ENCODE measurements at places on chromosomes 13 and 19. TPM values are rescaled to one million over a fixed set of nuclear protein-coding genes. Genes with fewer than 3 reads are reported as not detected.

DNA sequence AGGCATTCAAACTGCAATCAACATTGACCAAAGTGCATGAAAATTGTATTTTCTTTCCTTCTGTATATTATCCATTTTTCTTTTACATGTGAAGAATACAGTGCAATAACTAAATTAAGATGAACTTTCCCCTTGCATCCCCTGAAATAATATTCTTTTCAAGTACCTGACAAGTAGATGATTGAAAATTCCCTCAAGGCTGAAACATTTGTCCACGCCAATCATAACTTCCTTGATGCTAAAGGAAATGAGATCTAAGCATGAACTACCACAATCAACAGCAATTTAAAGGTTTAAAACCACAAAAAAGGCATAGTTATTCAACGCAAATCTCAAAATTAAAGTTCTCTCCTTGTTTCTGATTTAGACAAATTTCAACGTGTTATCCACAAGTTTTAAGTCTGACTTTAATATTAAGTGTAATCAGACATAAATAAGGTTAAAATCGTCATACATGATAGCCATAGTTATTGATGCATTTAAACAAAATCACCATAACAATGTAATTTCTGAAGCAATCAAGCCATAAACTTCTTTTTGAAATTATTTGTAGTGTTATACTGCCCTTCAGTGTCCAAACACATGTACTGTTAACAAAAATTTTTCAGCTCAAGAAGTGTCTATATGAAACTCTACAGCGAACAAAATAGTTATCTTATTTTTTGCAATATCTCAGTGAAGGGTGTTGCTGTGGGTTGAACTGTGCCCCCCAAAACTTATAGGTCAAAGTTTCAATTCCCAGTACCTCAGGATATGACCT lies 169.5 kb downstream of the DCLK1 start:
- no peak overlapping the region for H3K27ac ChIP-seq
- no peaks in the 10 kb centered on the region for H3K36me3 ChIP-seq
- no peak overlapping the region for H3K4me3 ChIP-seq
- no peaks in the 10 kb centered on the region for H3K27me3 ChIP-seq
- H3K4me1 ChIP-seq: no peaks in the 10 kb centered on the region
- DNase-seq: no peak

- no peak overlapping the region for H3K4me3 ChIP-seq
- DNase-seq: no peak
- no peak overlapping the region for H3K27ac ChIP-seq
Observed at GRCh38 chr13:85137516-85137915, 661.7 kb downstream of the SLITRK6 start.

- H3K4me1 ChIP-seq: peaks cover 21% of the 10 kb centered on the region
- H3K4me3 ChIP-seq: peak overlapping the region; percentile 68
- H3K27me3 ChIP-seq: no peaks in the 10 kb centered on the region
- peak overlapping the region; percentile 93 for H3K27ac ChIP-seq
Observed at GRCh38 chr19:10260141-10260584, 8.1 kb downstream of the MRPL4 start.

DNA sequence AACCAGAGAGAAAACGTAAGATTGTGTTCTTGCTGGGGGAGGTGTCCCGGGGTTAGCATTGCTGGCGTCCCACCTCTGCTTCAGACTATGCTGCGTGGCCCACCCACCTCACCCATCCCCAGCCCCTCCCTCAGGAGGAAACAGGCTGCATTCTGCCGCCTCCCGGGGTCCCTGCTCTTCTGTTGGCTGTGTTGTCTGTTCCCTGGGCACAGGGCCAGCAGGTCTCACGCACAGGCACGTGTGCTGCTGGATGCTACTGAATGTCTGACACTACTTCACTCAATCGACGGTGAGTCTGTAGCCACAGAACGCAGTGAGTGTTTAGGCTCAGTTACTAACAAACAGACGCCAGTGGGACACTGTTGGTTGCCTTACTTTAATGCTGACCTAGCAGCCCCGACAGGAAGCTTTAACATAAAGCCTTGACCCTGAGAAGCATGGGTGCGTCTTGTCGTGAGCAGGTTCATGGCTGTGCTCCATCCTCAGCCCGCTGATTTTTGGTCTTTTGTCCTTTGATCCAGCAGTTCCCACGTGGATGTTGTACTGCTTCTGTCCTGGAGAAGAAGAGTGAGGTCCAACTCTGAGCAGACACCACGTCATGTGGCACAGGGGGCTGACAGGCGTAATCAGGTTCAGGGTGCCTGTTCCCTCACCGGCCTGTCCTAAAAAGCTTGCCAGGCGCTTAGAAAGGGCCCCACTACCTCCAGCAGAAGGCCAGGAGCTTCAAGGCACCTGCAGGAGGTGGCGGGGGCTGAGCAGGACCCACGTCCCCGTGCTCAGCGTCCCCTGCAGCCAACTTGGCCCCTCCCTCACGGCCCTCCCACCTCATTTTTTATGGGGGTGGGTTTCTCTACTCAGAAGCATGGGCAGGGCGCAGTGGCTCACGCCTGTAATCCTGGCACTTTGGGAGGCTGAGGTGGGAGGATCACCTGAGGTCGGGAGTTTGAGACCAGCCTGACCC lies 26.0 kb downstream of the NAXD start:
- H3K4me1 ChIP-seq: no peaks in the 10 kb centered on the region
- H3K27me3 ChIP-seq: no peaks in the 10 kb centered on the region
- no peak overlapping the region for H3K27ac ChIP-seq
- DNase-seq: no peak
- peaks cover 24% of the 10 kb centered on the region for H3K36me3 ChIP-seq
- no peak overlapping the region for H3K4me3 ChIP-seq

- no peaks in the 10 kb centered on the region for H3K27me3 ChIP-seq
- no peak for DNase-seq
- no peaks in the 10 kb centered on the region for H3K4me1 ChIP-seq
Observed at GRCh38 chr19:307793-308420, 16.7 kb upstream of the PLPP2 start.

DNA sequence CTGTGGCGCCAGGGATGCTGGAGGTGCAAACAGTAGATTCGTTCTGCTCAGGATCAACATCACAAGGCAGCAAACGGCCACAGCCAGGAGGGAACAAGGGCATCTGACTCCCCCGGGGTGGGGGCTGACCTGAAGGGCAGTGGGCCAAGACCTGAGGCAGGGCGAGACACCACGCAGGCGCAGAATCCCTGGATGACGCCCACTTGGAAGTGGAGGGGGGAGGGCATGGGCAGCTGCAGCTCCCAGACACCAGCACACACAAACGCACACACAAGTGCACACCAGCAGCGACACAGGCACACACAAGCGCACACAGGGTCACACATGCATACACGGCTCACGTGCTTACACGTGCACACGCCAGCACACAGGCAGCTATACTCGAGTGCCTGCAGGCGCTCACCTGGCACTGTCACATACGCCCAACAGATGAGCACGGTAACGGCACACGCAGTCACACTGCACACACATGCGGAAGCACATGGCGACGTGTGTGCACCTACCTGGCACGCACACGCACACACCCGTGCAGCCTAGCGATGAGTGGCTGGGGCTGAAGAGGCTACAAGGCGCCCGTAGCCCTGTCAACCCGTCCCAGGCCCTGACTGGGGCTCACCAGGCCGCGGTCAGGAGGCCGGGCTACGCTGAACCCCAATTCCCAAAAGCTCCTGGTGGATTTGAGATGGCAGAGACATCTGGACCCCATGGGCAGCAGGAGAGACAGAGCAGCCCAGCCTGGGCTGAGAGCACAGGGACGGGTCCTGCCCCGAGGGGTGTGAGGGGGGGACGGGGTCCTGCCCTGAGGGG lies 5.5 kb downstream of the C2CD4C start:
- H3K27ac ChIP-seq: no peak overlapping the region
- no peaks in the 10 kb centered on the region for H3K36me3 ChIP-seq
- no peaks in the 10 kb centered on the region for H3K4me1 ChIP-seq
- no peak overlapping the region for H3K4me3 ChIP-seq

- no peaks in the 10 kb centered on the region for H3K4me1 ChIP-seq
- peaks cover 6% of the 10 kb centered on the region for H3K27me3 ChIP-seq
- no peak for DNase-seq
- H3K27ac ChIP-seq: no peak overlapping the region
Observed at GRCh38 chr13:43942286-43942685, 62.6 kb downstream of the LACC1 start.

DNA sequence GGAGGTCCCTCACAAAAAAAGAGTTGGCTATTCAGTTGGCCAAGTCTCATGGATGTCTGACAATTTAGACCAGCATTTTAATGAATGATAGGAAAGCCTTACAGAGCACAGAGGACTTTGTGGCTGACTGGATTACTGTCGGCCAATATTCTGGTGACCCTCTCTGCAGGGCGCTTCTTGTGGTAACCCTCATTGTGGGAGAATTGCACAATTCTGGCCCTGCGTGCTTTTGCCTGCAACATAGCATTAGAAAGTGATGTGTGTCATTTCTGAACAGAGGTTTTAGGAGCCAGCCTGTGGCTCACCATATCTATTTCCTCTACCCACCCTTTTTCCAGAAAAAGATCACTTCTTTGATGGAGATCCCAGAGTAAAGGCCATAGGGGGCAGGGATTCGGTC lies 71.4 kb downstream of the EFNB2 start:
- no peaks in the 10 kb centered on the region for H3K36me3 ChIP-seq
- DNase-seq: no peak
- H3K27ac ChIP-seq: no peak overlapping the region
- peaks cover 5% of the 10 kb centered on the region for H3K27me3 ChIP-seq
- H3K4me3 ChIP-seq: no peak overlapping the region

GRCh38 chr13:24178847-24179485 lies 18.4 kb downstream of the SPATA13 start:
- peaks cover 17% of the 10 kb centered on the region for H3K36me3 ChIP-seq
- H3K27ac ChIP-seq: peak overlapping the region; percentile 75
- H3K4me1 ChIP-seq: peaks cover 39% of the 10 kb centered on the region
- no peak for DNase-seq
- H3K27me3 ChIP-seq: no peaks in the 10 kb centered on the region

DNA sequence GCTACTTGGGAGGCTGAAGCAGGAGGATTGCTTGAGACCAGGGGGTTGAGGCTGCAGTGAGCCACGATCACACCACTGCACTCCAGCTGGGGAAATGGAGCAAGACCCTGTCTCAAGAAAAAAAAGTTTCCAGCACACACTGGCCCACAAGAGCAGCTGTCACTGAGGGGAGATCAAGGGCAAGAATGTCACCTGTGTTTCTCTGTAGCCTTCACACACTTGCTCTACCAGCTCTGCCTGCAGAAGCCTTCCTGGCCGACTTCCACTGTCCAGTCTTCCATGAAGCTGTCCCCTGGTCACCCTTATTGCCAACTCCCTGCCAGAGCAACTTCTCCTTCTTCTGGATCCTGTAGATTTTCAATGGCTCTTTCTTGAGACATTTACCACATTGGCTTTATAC lies 158.0 kb downstream of the KCTD15 start:
- H3K36me3 ChIP-seq: no peaks in the 10 kb centered on the region
- H3K4me1 ChIP-seq: no peaks in the 10 kb centered on the region
- no peaks in the 10 kb centered on the region for H3K27me3 ChIP-seq
- no peak for DNase-seq
- H3K4me3 ChIP-seq: no peak overlapping the region
- no peak overlapping the region for H3K27ac ChIP-seq

DNA sequence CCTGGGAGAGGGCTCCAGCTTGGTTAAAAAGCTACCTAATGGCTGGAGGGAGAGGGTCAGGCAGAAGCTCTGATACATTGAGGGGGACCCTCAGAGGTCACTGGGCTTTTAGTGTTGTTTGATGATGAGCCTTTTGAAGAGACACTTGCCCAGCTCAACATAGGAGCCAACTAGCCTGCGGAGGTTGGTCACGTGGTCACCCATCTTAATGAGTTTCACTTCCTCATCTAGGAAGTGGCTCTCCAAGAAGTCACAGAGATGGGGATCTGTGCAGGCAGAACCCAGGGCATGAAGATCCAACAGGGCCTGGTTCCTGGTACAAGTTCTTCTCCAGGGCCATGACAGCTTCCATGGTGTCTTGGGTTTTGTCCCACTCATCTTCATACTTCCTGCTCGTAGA lies 33.4 kb downstream of the IPO5 start:
- H3K27ac ChIP-seq: no peak overlapping the region
- DNase-seq: no peak
- peaks cover 46% of the 10 kb centered on the region for H3K36me3 ChIP-seq
- no peaks in the 10 kb centered on the region for H3K27me3 ChIP-seq
- no peak overlapping the region for H3K4me3 ChIP-seq

- no peak overlapping the region for H3K4me3 ChIP-seq
- H3K4me1 ChIP-seq: no peaks in the 10 kb centered on the region
- H3K36me3 ChIP-seq: no peaks in the 10 kb centered on the region
Observed at GRCh38 chr13:83216479-83217245, 665.6 kb downstream of the SLITRK1 start.

DNA sequence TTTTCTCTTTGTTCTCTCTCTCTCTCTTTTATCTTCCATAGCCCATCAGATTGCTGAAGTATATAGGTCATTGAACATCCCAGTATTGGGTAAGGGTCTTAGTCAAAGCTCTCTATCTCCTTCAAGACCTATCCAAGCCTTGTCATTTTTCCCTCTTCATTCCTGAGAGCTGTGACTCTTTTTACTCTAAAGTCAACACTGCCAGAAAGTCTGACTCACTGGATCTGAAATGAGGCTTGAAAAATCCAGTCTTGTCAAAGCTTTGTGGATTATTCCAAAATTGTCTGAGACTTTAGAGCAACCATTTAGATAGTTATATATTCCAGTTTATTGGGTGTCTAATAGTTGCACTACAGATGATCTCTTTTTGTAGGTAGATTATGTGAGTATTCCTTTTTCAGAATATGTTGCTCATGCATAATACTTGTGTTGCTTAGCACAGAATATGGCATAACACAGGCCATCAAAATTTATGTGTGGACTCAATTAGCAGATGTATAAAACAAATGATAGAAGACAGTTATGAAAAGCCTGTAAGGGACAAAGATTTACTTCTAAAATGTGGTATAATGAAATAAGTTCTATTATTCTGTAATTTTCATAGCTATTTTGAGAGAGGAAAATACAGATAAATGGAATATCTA lies 389.3 kb upstream of the PCDH9 start:
- H3K4me3 ChIP-seq: no peak overlapping the region
- H3K36me3 ChIP-seq: no peaks in the 10 kb centered on the region
- no peaks in the 10 kb centered on the region for H3K4me1 ChIP-seq
- no peak for DNase-seq
- H3K27ac ChIP-seq: no peak overlapping the region

GRCh38 chr13:113429608-113429985 lies 23.7 kb downstream of the ADPRHL1 start:
- H3K36me3 ChIP-seq: no peaks in the 10 kb centered on the region
- no peaks in the 10 kb centered on the region for H3K4me1 ChIP-seq
- H3K4me3 ChIP-seq: no peak overlapping the region
- no peak overlapping the region for H3K27ac ChIP-seq

Gene ZNF581
- 36.4 TPM for total RNA-seq

Gene KLK15
- total RNA-seq: not detected

Gene TMEM238
- 9.7 TPM for total RNA-seq

Gene ONECUT3
- total RNA-seq: not detected

Gene ZNF90
- 4.6 TPM for total RNA-seq

Gene ADPRHL1
- total RNA-seq: 0.32 TPM

Gene DAND5
- 0.10 TPM for total RNA-seq

Gene ZNF331
- total RNA-seq: 17.9 TPM

Gene ATP1A3
- 1.4 TPM for total RNA-seq

Gene VAV1
- 90.4 TPM for total RNA-seq
